Large intestine (tissue), 12 donors: ENCODE measurements at places on chromosomes 3 and 15. TPM values are rescaled to one million over a fixed set of nuclear protein-coding genes. Genes with fewer than 3 reads are reported as not detected.

The PRTG gene
- 1.7 TPM for polyA plus RNA-seq

The CLDN18 gene
- polyA plus RNA-seq: 4.1 TPM

The DNAH1 gene
- 22.9 TPM for polyA plus RNA-seq

The TMEM266 gene
- 1.3 TPM for polyA plus RNA-seq

The SNX22 gene
- 2.7 TPM for polyA plus RNA-seq

The VGLL3 gene
- 7.4 TPM for polyA plus RNA-seq

DNA sequence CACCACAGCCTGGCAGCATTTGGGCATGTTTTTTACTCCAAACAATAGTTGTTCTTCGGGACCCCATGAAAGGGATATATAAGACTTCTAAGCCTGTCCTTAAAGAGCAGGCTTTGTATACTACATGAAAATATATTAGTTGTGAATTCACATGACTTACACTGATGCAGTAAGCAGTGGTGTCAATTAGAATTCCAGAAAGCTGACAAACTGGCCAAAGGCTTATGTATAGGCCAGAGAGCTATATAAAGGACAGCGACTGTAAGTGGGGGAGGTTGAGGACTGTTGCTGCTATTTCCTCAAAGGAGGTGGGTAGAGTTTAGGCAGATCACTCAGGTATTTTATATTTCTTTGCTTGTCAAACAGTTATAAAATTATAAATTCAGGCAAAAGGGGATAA lies 24.8 kb downstream of the KPNA4 start:
- no peak for DNase-seq

GRCh38 chr3:26766031-26766430 lies 143.5 kb downstream of the LRRC3B start:
- no peak for DNase-seq

DNA sequence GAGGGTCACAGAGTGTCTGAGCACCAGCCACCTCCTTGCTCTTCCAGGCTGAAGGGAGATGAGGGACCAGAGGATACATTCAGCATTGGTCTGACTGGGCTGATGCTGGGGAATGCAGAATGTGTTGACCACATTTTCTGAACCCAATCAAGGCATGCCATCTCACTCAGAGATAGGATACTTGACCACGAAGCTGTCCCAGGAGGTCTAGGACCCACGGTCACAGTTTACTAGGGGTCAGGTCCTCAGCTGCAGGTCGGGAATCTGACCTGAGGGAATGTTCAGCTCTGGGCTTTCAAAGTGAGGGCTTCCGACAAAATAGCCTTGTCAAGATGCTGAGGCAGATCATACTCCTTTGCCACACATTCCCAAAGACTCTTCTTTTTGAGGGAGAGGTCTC lies 19.6 kb downstream of the PLA2G4E start:
- DNase-seq: no peak

DNA sequence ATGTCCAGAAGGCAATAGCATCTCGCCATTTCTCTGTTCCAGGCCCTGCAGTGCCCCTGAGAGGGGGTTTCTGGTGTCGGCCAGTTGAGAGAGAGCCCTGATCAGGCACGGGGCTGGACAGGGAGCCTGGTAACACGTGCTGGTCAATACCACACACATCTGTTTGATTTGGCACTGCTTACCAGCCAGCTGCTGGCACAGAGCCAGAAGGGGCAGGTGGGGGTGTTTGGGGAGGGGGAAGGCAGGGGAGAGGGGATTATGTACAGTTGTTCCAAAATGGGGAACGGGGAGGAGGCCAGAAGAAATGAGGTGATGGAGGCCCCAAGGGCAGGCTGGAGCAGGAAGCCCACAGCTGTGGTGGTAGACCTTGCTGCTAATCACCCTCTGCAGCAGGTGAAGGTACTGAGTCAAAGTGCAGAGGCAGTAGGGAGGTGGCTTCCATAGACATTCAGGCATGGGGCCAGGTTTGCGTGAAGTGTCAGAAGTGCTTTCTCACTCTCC lies 153.5 kb upstream of the LPP start:
- peak; percentile 76 for DNase-seq

DNA sequence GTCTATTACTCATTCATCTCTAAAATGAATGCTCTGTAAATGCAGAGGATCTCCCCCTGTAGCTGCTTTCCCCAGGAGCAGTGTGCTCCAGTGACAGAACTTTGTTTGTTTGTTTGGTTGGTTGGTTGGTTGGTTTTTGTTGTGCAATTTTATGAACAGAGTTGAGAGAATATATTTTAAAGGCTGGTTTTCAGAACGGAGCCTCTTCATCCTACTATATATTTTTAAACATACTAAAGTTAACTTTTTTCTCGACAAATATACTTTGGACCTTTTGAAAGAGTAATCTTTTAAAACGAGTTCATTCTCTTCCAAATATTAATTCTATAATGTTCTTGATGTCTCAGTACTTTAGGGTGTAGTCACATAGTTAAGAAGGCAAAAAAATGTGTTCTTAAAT lies 20.2 kb downstream of the RYR3 start:
- DNase-seq: no peak
